Hematopoietic multipotent progenitor cell (in vitro differentiated cells): ENCODE measurements at places on chromosomes 1 and 21. TPM values are rescaled to one million over a fixed set of nuclear protein-coding genes. Genes with fewer than 3 reads are reported as not detected.

- no peak for DNase-seq
Observed at GRCh38 chr1:82052563-82052962, 251.8 kb downstream of the ADGRL2 start.

GRCh38 chr1:111725192-111725591 lies 14.0 kb downstream of the INKA2 start:
- no peak for DNase-seq

DNA sequence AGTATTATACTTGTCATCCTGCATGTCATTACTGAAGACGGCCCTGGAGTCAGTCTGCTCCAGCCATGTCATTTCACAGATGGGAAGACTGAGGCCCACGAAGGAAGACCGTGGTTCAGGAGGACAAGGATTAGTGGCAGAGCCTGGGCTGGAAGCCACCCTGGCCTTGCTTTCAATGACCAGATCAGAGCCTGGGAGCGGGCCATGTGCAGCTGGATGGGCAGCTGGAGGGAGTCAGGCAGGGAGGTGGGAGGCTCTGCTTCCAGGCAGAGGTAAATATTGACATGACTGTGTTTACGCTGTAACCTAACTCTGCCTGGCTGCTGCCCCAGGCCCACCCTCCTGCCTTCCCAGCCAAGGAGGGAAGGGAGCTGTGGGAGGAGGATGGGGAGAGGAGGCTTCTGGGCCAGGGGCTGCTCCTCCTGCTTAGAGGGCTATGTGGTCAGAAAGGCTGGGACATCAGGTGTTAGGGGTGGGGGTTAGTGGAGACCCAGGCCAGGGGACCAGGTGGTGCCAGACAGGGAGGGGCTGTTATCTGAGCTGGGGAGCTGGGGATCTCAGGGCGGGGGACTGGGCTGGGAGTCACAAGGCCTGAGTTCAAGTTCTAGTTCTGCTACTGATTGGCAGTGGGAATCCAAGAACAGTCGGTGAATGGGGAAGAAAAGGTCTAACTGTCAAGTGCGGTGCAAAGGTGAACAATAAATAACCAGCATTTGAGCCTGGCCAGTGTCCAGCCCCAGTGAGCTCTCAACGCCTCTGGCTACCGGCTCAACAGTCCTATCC lies 48.5 kb upstream of the ECE1 start:
- DNase-seq, result no peak

GRCh38 chr1:151166505-151166956 lies 587 bp downstream of the SCNM1 start:
- no peak for DNase-seq

GRCh38 chr21:14707511-14708020 lies 161.5 kb upstream of the SAMSN1 start:
- no peak for DNase-seq

GRCh38 chr21:18614303-18614702 lies 210.7 kb upstream of the TMPRSS15 start:
- DNase-seq, result no peak

Gene UMODL1
- 2.4 TPM for total RNA-seq

DNA sequence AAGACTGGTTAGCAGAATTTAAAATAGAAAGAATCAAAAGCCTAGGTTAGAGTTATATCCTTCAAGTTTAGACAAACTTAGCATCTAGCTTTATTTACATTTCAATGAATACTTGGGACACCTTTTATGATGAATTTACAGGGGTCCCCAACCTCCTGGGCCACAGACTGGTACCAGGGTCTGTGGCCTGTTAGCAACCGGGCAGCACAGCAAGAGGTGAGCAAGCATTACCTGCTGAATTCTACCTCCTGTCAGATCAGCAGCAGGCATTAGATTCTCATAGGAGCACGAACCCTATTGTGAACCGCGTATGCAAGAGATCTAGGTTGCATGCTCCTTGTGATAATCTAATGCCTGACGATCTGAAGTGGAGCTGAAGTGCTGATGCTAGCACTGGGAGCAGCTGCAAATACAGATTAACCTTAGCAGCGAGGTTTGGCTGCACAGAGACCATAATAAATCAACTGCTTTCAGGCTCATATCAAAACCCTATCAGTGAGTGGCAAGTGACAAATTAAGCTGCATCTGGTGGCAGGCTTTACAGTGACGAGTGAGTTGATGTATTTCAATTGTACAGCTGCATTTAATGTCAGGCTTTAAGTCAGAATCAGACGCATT lies 82.0 kb downstream of the UCHL5 start:
- DNase-seq, result no peak

Gene FCGR3B
- total RNA-seq, result 0.27 TPM

Gene LCE1E
- not detected for total RNA-seq

GRCh38 chr1:87588495-87588894 lies 259.8 kb downstream of the LMO4 start:
- no peak for DNase-seq

Gene CTNNBIP1
- total RNA-seq, result 36.6 TPM

Gene GRHL3
- total RNA-seq, result not detected

Gene PDPN
- total RNA-seq, result not detected

- no peak for DNase-seq
Observed at GRCh38 chr1:223716302-223716862, 4.0 kb downstream of the CAPN2 start.
